NCI-H345 (cell line): ENCODE measurements at places on chromosomes 7 and 10.

GRCh38 chr10:31912289-31912688, 16.3 kb downstream of the ARHGAP12 start:
- DNase-seq: no peak

GRCh38 chr7:153406486-153406872, 645.7 kb upstream of the DPP6 start:
- DNase-seq: no peak

DNA sequence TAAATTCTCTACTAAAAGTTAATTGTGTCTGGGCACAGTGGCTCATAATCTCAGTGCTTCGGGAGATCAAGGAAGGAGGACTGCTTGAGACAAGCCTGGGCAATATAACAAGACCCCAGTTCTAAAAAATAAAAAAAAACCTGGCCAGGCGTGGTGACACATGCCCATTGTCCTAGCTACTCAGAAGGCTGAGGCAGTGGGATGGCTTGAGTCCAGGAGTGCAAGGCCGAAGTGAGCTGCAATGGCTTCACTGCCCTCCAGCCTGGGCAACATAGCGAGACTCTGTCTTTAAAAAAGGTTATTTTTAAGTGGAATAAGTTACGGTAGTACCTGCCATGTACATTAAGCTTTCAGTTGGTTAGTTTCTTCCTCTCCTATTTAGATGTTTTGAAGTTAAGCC, 28.9 kb downstream of the CDK14 start:
- DNase-seq: no peak

DNA sequence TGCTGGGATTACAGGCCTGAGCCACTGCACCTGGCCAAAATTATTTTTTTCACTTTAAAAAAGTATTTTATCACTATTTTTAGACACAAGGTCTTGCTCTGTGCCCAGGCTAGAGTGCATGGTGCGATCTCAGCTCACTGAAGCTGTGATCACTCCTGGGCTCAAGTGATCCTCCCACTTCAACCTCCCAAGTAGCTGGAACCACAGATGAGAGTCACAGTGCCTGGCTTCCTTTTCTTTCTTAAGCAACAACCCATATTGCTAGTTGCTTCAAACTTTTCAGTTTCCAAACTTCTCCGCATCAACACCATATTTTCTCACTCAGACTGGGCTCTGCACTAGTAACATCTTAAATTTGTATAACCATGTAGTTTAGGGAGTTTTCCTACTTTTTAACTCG, 9.5 kb upstream of the SMC3 start:
- DNase-seq: no peak
